ENCODE measurements at places on chromosomes 1 and 21. TPM values are rescaled to one million over a fixed set of nuclear protein-coding genes. Genes with fewer than 3 reads are reported as not detected.

The LCE3E gene
- not detected for total RNA-seq

The SZT2 gene
- total RNA-seq: 59.2 TPM

The PRDM16 gene
- not detected for total RNA-seq

The FOXE3 gene
- not detected for total RNA-seq

The KCNJ9 gene
- not detected for total RNA-seq

- no peaks in the 10 kb centered on the region for H3K27me3 ChIP-seq
- H3K36me3 ChIP-seq: no peaks in the 10 kb centered on the region
- H3K4me1 ChIP-seq: no peaks in the 10 kb centered on the region
- H3K27ac ChIP-seq: no peak overlapping the region
- no peak overlapping the region for H3K4me3 ChIP-seq
Measured at GRCh38 chr1:217272385-217272784, 358.5 kb downstream of the GPATCH2 start.

DNA sequence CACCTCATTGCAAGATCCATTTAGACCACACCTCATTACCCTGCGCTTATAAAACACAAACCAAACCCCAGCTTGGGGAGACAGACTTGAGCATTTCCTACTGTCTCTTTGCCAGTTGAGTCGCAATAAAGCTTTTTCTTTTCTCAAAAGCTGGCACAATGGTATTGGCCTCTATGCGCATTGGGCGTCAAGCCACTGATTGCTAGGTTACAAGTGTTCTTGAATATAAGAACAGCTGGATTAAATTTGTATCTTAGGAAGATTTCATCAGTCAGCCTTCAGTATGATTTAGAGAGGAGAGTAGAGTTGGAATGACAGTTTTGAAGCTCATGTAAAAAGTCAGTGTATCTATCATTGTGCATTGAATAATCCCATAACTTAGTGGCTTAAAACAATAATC lies 84.9 kb upstream of the RAB4A start:
- peaks cover 17% of the 10 kb centered on the region for H3K27me3 ChIP-seq
- H3K36me3 ChIP-seq: no peaks in the 10 kb centered on the region
- H3K27ac ChIP-seq: no peak overlapping the region
- H3K4me3 ChIP-seq: no peak overlapping the region
- no peak for DNase-seq

DNA sequence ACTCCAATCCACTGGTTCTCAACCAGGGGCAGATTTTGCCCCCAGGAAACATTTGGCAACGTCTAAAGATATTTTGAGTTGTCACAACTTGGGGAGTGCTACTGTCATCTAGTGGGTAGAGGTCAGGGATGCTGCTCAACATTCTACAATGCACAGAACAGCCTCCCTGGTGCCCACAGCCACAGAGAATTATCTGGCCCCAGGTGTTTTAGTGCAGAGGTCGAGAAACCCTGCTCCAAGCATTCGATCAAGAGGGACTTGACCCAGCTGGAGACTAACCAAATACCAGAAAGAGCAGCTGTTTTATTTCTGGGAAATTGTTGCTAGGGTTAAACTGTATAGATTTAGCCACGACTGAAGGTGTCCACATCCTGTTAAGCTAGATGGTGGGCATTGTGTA lies 19.2 kb downstream of the CD247 start:
- peaks cover 66% of the 10 kb centered on the region for H3K36me3 ChIP-seq
- H3K27me3 ChIP-seq: no peaks in the 10 kb centered on the region
- H3K4me1 ChIP-seq: peaks cover 99% of the 10 kb centered on the region
- H3K27ac ChIP-seq: peak overlapping the region; percentile 95
- no peak for DNase-seq

- DNase-seq: no peak
- H3K27ac ChIP-seq: peak overlapping the region; percentile 84
- peaks cover 72% of the 10 kb centered on the region for H3K4me1 ChIP-seq
- H3K36me3 ChIP-seq: peaks cover 5% of the 10 kb centered on the region
- no peak overlapping the region for H3K4me3 ChIP-seq
Measured at GRCh38 chr1:234969581-234970400, 158.8 kb downstream of the TOMM20 start.

- DNase-seq: no peak
- peaks cover 75% of the 10 kb centered on the region for H3K27me3 ChIP-seq
- H3K36me3 ChIP-seq: no peaks in the 10 kb centered on the region
Measured at GRCh38 chr21:36706951-36707762, 8.2 kb downstream of the SIM2 start.

DNA sequence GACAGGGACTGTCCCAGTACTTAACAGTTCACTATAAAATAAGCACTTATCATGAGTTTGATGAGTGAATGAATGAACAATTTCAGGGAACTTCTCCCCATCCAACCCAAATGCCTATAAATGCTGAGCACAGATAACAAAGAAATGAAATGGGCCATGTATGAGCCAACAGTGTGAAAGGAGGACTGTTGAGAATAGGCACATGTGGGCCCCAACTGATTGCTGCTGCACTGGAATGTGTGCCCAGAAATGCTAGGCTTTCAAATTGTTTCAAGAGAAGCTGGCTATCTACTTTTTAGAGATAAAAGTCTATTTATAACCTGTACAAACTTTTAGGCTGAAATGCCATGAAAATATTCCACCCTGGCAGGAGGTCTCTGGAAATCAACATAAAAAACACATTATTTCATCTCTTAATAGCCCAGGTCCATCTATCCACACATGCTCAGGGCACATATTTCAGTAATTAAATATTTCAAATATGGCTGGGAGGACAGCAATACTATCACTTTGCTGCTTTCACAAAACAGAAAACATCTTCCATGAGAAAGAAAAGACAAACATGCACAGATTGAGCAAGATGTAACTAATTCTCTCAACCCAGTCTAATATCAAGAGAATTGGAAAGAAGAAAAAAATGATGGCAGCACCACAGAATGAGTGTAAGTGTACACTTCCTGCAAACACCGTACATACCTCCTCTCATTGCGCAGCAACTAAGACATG lies 49.8 kb downstream of the COLGALT2 start:
- H3K27ac ChIP-seq: no peak overlapping the region
- peaks cover 10% of the 10 kb centered on the region for H3K27me3 ChIP-seq
- peaks cover 19% of the 10 kb centered on the region for H3K4me1 ChIP-seq
- no peaks in the 10 kb centered on the region for H3K36me3 ChIP-seq
- no peak overlapping the region for H3K4me3 ChIP-seq

DNA sequence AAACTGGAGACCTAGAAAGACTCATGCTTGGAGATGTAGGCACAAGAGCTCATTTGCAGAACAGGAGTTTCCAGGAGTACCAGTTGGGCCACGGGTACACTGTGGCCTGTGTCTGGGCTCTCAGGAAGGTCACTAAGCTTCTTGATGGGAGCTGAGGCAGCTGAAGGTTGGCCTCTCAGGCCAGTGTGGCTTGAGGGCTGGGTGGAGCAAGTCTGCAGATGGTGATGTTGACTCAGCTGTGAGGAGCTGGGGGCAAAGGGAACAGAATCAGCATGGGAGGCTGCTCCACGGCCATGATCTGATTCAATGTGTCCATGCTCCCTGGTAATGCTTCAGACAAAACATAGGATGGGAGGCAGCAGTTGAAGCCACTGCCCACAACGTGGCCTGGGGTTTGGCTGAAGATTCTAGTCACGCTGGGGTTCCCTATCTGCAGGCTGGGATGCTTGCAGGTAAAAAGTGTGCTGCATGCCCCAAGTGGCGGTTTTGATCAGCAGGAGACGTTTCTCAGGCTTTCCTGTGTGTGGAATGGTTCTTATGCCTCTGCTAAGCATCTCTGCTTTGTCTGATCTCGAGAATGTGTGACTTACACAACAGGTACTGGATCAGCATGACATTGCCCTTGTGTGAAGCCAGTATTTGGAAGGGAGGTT lies 15.4 kb upstream of the TENT5C start:
- H3K36me3 ChIP-seq: no peaks in the 10 kb centered on the region
- H3K27ac ChIP-seq: no peak overlapping the region
- H3K27me3 ChIP-seq: peaks cover 18% of the 10 kb centered on the region
- H3K4me3 ChIP-seq: no peak overlapping the region
- no peak for DNase-seq
- H3K4me1 ChIP-seq: no peaks in the 10 kb centered on the region

GRCh38 chr1:94105957-94106529 lies 14.9 kb downstream of the ABCA4 start:
- no peaks in the 10 kb centered on the region for H3K36me3 ChIP-seq
- no peak for DNase-seq
- peaks cover 14% of the 10 kb centered on the region for H3K27me3 ChIP-seq
- no peak overlapping the region for H3K27ac ChIP-seq

DNA sequence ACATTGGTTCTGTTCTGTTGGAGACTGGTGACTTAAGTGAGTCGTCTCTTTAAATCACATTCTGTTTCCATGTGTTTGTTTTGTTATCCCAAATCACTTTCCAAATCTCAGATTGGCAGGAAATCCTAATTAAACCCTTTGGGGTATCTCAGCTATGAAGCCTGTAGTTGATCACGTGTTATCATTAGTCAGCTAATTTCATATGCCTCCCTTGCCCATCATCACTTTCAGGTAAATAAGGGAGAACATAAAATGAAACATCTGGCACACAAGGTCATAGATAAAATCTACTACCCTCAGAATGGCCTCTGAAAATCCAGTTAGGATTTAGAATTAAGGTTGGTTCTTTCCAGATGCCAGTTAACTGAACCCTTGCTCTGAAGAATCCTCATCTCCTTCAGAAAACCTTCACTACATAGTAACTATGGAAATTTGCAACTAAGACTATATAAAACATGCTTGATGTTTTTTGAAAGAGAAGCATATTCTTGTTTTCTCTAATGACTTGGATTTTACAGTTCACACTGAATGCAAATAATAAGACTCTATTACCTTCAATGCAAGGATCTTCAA lies 401.5 kb downstream of the DSCAM start:
- H3K27me3 ChIP-seq: no peaks in the 10 kb centered on the region
- H3K27ac ChIP-seq: no peak overlapping the region
- H3K4me1 ChIP-seq: no peaks in the 10 kb centered on the region
- no peak for DNase-seq
- H3K4me3 ChIP-seq: no peak overlapping the region

DNA sequence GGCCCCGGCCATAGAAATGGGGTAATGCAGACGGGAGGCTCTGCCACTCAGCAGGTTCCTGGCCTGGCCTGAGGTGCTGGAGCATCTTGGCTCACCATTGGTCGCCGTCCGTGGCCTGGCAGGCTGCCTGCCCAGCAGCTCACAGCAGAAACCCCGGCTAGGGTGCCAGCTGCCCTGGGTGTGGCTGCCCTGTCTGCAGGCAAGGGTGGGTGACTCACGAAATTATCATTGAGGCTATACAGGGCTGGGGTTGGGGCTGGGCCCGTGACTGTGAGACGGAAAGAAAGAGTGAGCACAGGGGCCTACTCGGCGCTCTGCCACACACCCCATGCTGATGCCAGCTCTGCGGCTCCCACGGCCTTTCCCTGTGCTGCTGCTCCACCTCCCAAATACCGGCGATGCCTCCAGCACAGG lies 8.0 kb upstream of the PKP1 start:
- no peaks in the 10 kb centered on the region for H3K36me3 ChIP-seq
- no peak overlapping the region for H3K27ac ChIP-seq
- peaks cover 3% of the 10 kb centered on the region for H3K27me3 ChIP-seq
- no peak overlapping the region for H3K4me3 ChIP-seq
- no peak for DNase-seq

- H3K4me1 ChIP-seq: peaks cover 15% of the 10 kb centered on the region
- H3K27ac ChIP-seq: peak overlapping the region; percentile 43
- H3K27me3 ChIP-seq: peaks cover 52% of the 10 kb centered on the region
- no peak for DNase-seq
- peak overlapping the region; percentile 79 for H3K4me3 ChIP-seq
Measured at GRCh38 chr1:218164111-218164929, 120.8 kb upstream of the RRP15 start.

DNA sequence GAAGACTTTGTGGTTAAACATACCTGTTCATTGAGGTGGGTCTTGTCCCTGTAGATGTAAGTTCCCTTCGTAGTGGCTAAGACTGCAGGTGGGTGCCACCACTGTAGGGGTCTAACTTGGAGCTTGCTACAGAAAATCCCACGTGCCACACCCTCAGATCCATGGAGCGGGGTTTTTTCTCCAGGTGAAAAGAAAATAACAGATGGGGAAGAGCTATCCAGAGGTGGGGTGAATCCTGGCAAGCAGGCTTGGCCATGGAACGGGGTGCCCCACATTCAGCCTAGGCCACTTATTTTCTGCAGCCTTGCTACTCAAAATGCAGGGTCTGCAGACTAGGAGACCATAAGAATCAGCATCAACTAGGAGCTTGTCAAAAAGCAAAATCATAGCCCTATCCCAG lies 24.0 kb downstream of the EXOC8 start:
- H3K4me1 ChIP-seq: peaks cover 5% of the 10 kb centered on the region
- peaks cover 3% of the 10 kb centered on the region for H3K27me3 ChIP-seq
- H3K4me3 ChIP-seq: no peak overlapping the region
- no peak for DNase-seq
- H3K36me3 ChIP-seq: no peaks in the 10 kb centered on the region

DNA sequence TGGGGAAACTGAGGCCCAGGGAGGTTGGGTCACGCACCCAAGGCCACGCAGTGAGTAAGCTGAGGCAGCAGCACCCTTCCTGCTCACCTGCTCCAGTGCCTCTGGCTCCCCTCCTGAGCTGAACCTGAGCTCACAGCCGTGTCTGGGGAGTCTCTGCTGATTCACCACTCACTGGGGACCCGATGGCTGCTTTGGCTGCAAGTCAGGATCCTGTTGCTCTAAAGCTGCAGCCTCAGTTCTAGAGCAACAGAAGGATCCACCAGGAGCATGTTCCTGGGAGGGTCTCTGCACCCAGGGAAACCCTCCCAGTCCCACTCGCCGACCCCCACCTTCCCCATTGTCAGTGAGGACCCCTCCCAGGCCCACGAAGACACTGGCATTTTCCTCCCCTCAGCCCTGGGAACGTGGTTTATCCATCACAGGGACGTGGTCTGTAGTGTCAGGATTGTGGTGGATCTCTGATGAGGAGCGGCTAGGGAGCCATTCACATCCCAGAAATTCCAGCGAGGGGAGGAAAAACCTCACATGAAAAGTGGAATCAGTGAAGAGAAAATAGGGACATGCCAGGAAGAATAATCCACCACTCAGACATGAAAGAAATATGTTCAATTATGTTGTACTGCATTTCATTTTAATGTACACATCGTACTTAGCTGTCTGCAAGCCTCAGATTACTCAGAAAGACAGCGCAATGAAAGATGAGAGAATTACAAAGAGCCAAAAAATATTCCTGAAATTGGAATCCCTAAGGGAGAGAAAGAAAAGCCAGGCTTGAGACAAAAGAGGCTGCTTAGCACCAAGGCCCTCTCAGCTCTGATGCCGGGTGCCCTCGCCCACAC lies 447.2 kb downstream of the MATN1 start:
- H3K27ac ChIP-seq: no peak overlapping the region
- no peak overlapping the region for H3K4me3 ChIP-seq

DNA sequence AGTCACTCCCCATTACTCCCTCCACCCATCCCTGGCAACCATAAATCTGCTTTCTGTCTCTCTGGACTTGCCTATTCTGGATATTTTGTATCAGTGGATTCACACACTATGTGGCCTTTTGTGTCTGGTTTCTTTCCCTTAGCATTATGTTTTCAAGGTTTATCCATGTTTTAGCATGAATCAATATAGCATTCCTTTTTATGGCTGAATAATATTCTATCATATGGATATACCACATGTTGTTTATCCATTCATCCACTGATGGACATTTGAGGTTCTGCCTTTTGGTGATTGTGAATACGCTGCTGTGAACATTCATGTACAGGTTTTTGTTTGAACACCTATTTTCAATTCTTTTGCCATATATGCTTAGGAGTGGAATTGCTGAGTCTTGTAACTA lies 140.4 kb downstream of the ZMYM4 start:
- no peaks in the 10 kb centered on the region for H3K27me3 ChIP-seq
- DNase-seq: no peak
- no peak overlapping the region for H3K4me3 ChIP-seq

Data from activated T-helper 1 cell treated with anti-CD3 and anti-CD28 coated beads, Interleukin-12 subunit alpha, Interleukin-12 subunit beta, Interleukin-2, Interleukin-4 antibody, amounts not matched to agents 30 ng/mL and 10 ng/mL and 1 ng/mL, durations not matched to agents 14 hours and 24 hours and 36 hours (primary cell).